G401 (cell line): ENCODE measurements at places on chromosomes 2 and 18. TPM values are rescaled to one million over a fixed set of nuclear protein-coding genes. Genes with fewer than 3 reads are reported as not detected.

The ARHGAP15 gene
- total RNA-seq = not detected in 2 replicates

The TMEM163 gene
- total RNA-seq = not detected in 2 replicates

The CNTNAP5 gene
- total RNA-seq = not detected in 2 replicates

The SPATA3 gene
- not detected in 2 replicates for total RNA-seq

The PTRHD1 gene
- total RNA-seq = 53.8 and 74.2 TPM in 2 replicates

The TMEM247 gene
- not detected in 2 replicates for total RNA-seq

The IHH gene
- not detected in 2 replicates for total RNA-seq

The GPR55 gene
- not detected in 2 replicates for total RNA-seq

The SAG gene
- total RNA-seq = 0.80 TPM in 1 of 2 replicates, not detected in the other

The GKN1 gene
- total RNA-seq = not detected in 2 replicates

The SERPINB2 gene
- not detected in 2 replicates for total RNA-seq

The UGT1A4 gene
- total RNA-seq = not detected in 2 replicates

The RMC1 gene
- total RNA-seq = 12.9 and 18.5 TPM in 2 replicates

The LRATD1 gene
- total RNA-seq = not detected in 2 replicates

The RFTN2 gene
- total RNA-seq = not detected in 2 replicates

The B3GNT7 gene
- 0.14 and 0.18 TPM in 2 replicates for total RNA-seq

The RAB6C gene
- total RNA-seq = not detected in 2 replicates

The UGT1A1 gene
- total RNA-seq = not detected in 2 replicates

The PLB1 gene
- total RNA-seq = under 0.01 and 2.4 TPM in 2 replicates

The ALPI gene
- not detected in 2 replicates for total RNA-seq

The APCDD1 gene
- not detected in 2 replicates for total RNA-seq

The XIRP2 gene
- total RNA-seq = not detected in 2 replicates

The POU3F3 gene
- not detected in 2 replicates for total RNA-seq

The QPCT gene
- not detected in 2 replicates for total RNA-seq

The UGT1A3 gene
- not detected in 2 replicates for total RNA-seq

The LYPD1 gene
- total RNA-seq = not detected in 2 replicates

The CCDC102B gene
- 1.0 TPM in 1 of 2 replicates, not detected in the other for total RNA-seq

The ZBTB14 gene
- total RNA-seq = 7.4 and 21.9 TPM in 2 replicates

The RGPD5 gene
- total RNA-seq = 9.8 and 18.2 TPM in 2 replicates

The DSEL gene
- total RNA-seq = 0.06 and 0.14 TPM in 2 replicates

The NT5DC4 gene
- total RNA-seq = not detected in 2 replicates

The MYO7B gene
- 0.12 TPM in 1 of 2 replicates, not detected in the other for total RNA-seq

The KIF1A gene
- 15.3 and 24.9 TPM in 2 replicates for total RNA-seq

The LDLRAD4 gene
- 0.06 TPM in 1 of 2 replicates, not detected in the other for total RNA-seq

The SNORC gene
- total RNA-seq = 0.03 TPM in 1 of 2 replicates, not detected in the other

The BOLL gene
- total RNA-seq = not detected in 2 replicates

The STAT4 gene
- not detected in 2 replicates for total RNA-seq

The REG1A gene
- total RNA-seq = not detected in 2 replicates

The USP34 gene
- 99.4 and 117 TPM in 2 replicates for total RNA-seq

The HAAO gene
- not detected in 2 replicates for total RNA-seq

The DES gene
- not detected in 2 replicates for total RNA-seq

The HOXD3 gene
- 1.8 and 6.5 TPM in 2 replicates for total RNA-seq

The TMEM37 gene
- total RNA-seq = 0.37 and 3.1 TPM in 2 replicates

The WDSUB1 gene
- 14.0 and 15.2 TPM in 2 replicates for total RNA-seq

The TMEM200C gene
- not detected in 2 replicates for total RNA-seq

The POTEE gene
- total RNA-seq = 0.14 TPM in 1 of 2 replicates, not detected in the other

The TEKT4 gene
- not detected in 2 replicates for total RNA-seq

The ALKAL2 gene
- total RNA-seq = not detected in 2 replicates

The CELF4 gene
- total RNA-seq = not detected in 2 replicates

The CXCR4 gene
- total RNA-seq = not detected in 2 replicates

The PMAIP1 gene
- total RNA-seq = 0.27 TPM in 1 of 2 replicates, not detected in the other

The LRRFIP1 gene
- total RNA-seq = 14.3 and 24.6 TPM in 2 replicates

The D2HGDH gene
- total RNA-seq = 48.4 and 50.7 TPM in 2 replicates

The ABCB11 gene
- total RNA-seq = not detected in 2 replicates
